NCI-H1092 treated with DMSO at 0.1 percent for 48 hours (cell line): ENCODE measurements at places on chromosomes 6 and 20.

DNA sequence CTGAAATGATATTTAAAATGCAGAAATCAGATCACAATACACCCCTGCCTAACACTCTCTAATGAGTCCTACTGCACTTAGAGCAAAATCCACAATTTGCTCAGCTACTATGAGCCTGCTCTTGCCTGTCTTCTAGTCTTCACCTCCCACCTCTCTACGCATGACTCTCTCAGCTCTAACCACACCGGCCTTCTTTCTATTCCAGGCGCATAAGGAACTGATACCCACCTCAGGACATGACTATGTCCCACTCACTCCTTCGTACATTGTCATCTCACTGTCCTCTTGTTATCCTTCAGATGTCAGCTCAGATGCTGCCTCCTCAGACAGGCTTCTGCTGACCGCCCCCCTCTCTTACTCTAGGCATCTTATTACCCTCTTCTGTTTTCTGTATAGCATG, 201.0 kb upstream of the FLRT3 start:
- no peak for DNase-seq

- DNase-seq = no peak
Measured at GRCh38 chr6:14652536-14652935, 535.0 kb downstream of the CD83 start.

DNA sequence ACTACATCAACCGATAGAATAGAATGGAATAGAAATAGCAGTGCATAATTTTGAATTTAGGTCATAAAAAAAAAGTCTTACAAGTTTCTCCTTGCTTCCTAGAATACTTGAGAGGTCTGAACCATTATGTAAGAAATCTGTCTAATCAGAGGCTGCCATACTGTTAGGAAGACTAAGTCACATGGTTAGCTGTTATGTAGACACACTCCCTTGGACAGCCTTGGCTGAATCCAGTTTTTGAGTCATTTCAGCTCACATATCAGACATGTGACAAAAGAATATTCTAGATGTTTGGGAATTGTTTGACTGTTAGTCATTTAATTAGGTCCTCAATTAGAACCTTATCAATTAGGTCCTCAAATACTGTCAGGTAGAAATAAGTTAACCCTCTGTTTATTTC, 1601.4 kb downstream of the GRIK2 start:
- no peak for DNase-seq

DNA sequence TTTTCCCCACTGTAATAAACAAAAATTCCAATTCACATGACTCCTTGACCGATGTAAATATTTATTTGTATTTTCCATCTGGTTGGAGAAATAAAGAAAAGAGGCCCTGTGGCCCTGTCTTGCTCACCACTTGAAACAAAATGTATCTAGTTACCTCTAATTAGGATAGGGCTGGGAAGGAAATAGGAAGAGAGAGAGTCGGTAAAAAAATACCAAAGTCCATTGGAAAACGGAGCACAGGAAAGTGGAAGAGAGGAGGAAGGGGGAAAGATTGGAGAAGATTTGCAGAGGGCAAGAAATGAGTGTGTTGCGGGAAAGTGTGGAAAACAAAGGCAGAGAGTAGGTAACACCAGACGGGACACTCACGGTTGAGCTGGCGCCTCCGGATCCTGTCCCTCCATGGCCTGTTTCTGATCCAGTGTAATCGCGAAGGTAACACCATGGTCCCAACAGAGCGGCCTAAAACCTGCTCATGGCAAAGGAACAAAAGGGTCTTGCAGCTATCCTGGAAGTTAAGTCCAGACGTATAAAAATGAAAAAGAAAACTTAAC, 105.8 kb upstream of the RIPOR2 start:
- no peak for DNase-seq

- DNase-seq = no peak
Measured at GRCh38 chr6:14921170-14921569, 324.7 kb upstream of the JARID2 start.

DNA sequence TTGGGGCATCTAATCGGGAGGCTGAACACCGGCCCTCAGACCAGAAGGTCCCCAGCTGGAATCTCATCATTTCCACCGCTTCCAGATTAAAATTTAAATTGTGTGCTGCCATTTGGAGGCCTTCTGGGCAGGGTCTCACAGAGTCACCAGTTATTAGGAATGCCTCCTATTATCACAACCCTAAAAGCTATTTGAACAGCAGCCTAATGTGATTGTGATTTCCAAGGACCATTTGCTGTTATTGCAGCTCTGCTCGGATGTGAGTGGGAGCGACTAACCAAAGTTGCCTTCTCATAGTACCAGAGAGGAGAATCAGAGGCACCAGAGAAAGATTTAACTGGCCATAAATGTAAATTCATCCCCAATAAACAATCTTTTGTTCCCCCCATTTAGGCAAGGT, 277.3 kb downstream of the RNF144B start:
- no peak for DNase-seq
